Cardiac fibroblast (primary cell): ENCODE measurements at places on chromosomes 1 and 21.

GRCh38 chr1:165900576-165901380, 73.4 kb downstream of the UCK2 start:
- no peak for DNase-seq

DNA sequence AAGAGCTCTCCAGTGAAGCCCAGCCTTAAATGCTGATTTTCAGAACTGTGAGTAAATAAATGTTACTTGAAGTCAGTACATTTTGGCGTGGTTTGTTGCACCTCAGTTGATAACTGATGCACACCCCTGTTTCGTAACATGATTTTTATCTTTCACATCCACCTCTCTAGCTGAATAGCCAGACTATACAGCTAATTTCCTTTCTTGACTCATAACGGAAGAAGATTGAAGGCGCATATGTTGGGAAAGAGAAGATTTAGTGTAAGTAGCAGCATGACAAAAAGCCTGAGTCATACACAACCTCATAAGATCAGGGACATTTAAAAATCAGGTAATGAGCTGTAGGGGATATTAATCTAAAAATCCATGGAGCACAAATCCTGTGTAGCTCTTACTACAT, 716.2 kb upstream of the ZP4 start:
- DNase-seq, result peak; percentile 83

DNA sequence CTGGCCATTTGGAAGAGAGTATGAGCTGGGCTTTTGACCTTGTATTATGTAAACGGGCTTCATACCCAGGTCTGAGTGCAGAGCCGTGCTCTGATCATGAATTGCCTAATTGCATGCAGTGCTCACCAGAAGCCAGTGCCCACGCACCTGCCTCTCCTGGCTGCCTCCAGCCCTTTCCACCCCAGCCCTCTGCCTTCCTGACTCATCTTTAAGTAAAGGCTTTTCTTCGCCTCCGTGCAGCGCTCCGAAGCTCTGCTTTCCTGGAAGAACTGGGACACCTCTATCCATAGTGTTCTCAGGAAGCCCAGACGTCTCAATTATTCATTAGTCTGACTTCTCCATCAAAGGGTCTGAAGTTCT, 413.7 kb downstream of the PTPRU start:
- no peak for DNase-seq

DNA sequence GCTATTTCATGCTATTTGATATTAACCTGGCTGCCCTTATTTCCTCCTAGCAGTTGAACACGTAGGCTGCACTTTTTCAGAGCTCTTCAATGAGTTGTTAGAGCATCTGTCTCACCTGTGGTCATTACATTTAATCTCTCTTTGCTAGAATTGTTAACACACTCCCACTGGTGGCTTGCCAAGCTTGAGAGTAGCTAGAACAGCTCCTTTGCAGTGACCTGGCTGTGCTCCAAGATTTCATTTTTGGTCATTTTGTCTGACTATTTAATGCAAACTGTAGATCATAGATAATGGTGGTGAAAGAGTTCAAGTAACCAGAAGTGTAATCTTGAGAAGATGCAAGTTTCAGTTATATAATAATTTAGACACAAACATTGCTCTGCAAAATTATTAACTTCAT, 105.6 kb downstream of the LRRC7 start:
- DNase-seq, result no peak

- no peak for DNase-seq
Measured at GRCh38 chr1:198848649-198849048, 209.8 kb downstream of the PTPRC start.

GRCh38 chr1:213715182-213715581, 272.6 kb upstream of the PROX1 start:
- no peak for DNase-seq

GRCh38 chr1:201020040-201020591, 3.4 kb downstream of the KIF21B start:
- no peak for DNase-seq

- peak; percentile 34 for DNase-seq
Measured at GRCh38 chr1:53091841-53092645, 30.0 kb downstream of the PODN start.

GRCh38 chr1:79737193-79737592, 730.7 kb upstream of the ADGRL4 start:
- DNase-seq, result no peak

- DNase-seq, result peak; percentile 59
Measured at GRCh38 chr1:156480411-156481192, 20.0 kb downstream of the MEF2D start.

- peak; percentile 88 for DNase-seq
Measured at GRCh38 chr1:67853704-67854103, 20.4 kb upstream of the GNG12 start.

GRCh38 chr21:36697851-36698384, 997 bp upstream of the SIM2 start:
- DNase-seq, result no peak

- DNase-seq, result peak; percentile 70
Measured at GRCh38 chr1:9371391-9371935, 78.8 kb downstream of the SPSB1 start.

- peak; percentile 62 for DNase-seq
Measured at GRCh38 chr21:35428489-35428888, 379.4 kb upstream of the RUNX1 start.

- DNase-seq, result no peak
Measured at GRCh38 chr1:40620586-40621210, 44.8 kb downstream of the RIMS3 start.

- no peak for DNase-seq
Measured at GRCh38 chr1:62381831-62382657, 54.8 kb upstream of the USP1 start.

DNA sequence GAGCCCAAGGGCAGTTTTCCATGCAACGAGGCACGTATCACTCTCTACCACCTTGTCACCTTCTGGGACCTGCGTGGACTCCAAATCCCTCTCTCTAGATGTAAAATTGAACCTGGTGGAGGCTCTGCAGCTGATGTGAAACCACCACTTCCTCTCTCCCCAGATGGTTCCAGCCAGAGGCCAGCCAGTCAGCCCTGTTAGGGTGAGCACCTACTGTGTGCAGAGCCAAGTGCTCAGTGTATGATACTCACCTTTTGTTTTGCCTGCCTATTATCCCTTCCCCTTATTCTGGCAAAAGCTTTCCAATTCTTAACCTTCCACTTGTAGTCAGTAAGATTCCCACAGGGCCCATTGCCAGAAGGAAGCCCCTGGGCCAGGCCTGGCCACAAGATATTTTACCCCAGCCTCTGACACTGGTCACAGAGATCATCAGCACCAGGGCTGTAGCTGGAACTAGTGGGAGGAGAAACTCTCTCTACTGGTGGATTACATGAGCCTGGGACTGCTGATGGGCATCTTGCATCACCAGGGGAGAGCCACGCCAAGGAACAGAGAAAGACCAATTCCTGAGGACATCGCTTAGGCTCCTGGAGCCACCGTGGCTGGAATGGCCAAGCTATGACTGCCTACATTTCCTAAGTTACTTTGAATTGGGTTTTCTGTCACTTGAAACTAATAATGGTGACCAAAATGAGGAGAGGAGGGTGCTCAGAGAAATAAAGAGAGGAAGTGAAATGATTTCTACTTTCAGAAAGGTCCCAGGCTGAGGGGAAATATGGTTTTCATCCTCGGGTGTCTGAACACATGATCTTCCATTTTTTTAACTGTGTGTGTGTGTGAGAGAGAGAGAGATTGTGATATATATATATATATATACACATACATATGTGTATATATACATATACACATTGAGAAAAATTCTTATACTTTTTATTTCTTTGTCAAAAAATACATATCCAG, 26.6 kb upstream of the RD3 start:
- DNase-seq, result no peak

DNA sequence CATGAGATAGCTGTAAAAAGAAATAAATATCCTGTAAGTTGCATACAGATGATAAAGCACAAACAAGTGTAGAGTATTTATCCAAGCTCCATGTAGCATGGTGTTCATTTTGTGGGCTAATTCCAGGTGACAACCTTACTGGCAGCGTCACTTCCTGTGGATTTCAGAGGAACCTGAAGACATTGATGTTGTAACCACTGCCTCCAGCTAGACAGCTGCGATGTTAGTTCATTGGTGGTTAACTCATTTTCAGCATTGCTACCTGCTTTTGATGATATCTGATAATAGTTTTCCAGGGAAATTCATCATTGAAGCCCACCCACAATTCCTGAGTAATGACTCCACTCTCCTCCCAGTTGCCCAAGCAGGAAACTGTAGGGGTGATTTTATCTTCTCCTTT, 3.0 kb downstream of the HSD3B1 start:
- no peak for DNase-seq

GRCh38 chr1:15578921-15579682, 5.7 kb downstream of the AGMAT start:
- no peak for DNase-seq

- no peak for DNase-seq
Measured at GRCh38 chr1:70333245-70333644, 21.3 kb downstream of the ANKRD13C start.

DNA sequence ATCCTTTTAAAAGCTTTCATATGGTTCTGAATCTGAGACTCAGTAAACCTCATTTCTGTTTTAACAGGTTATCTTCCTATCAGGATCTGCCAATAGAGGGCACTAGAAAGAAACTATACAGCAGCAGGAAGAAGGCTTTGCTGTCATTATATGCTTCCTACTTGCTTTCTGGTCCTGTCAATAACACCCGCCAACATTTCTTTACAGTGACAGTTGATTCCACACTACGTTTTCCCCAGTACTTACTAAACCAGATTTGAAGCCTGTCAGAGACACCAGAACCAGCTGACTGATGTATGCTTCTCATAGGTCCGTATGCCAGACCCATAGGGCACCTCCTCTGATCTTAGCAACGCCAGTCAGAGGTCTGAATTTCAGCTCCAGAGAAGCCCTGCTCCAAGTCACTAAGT, 341.0 kb upstream of the NEGR1 start:
- peak; percentile 57 for DNase-seq

DNA sequence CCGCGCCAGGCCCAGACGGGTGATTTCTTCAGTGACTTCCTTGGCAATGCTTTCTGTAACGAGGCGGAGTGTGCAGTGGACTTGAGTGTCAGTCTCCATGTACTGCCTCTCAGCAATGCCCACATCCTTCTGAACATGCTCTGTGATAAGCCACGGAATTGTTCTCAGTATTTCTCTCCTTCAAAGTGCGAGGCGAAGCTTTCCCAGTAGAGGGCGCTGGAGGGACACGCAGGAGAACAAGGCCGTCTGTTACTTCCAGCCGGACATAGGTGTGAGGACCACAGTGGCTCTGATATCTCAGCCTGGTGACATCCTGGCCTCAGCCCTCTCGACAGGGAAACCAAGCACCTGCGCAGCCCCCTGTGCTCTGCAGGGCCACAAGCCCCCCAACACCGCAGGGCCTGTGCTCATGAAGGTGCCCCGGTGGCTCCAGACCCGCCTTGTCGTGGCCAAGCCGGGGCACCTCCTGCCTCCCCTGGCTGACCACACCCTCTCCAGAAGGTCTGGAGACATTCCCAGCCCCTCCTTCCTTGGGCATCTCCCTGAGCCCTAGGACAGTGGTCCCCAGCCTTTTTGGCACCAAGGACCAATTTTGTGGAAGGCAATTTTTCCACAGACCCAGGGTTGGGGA, 46.1 kb upstream of the BACE2 start:
- peak; percentile 75 for DNase-seq

- DNase-seq, result no peak
Measured at GRCh38 chr1:160061369-160062229, 8.4 kb downstream of the KCNJ10 start.

DNA sequence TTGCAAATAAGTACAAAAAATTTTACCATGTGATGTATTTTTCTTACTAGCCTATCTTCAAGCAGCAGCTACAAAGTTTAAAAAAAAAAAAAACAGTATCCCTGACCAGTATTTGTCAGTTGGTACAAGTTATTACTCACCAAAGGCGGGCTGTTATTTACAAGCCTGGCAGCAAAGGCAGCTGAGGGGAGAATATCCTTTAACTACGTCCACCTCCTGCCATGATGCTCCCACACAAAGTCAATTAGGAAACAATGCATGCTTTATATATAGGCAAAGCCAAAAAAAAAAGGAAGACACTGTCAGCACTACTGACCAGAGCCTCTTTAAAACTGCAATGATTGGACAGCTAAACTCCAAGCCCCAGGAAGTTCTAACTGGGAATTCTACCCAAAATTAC, 13.7 kb downstream of the PSMA5 start:
- DNase-seq, result no peak

GRCh38 chr1:83011265-83011664, 987.7 kb downstream of the TTLL7 start:
- no peak for DNase-seq
